ENCODE measurements at places on chromosomes 5 and 9.

GRCh38 chr9:107513464-107514100, 24.0 kb upstream of the KLF4 start:
- DNase-seq = no peak

DNA sequence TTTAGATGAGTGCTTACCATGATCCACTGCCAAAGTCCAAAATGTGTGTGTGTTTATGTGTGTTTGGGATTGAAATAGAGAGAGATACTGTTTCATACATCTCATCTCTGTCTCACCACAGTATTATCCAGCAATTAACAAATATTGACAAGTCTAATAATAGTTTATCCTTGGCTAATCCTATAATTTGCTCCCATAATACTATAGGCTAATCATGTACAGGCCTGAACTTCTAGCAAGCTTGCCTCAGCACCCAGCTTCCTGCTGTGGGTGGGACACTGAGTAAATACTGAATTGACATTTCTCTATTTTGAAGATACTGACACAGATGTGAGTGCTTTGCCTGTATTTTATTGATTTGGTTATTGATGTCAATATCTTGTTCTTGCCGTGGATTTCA, 35.3 kb upstream of the KCNV2 start:
- DNase-seq = no peak

- DNase-seq = no peak
Observed at GRCh38 chr5:26940994-26941393, 97.4 kb downstream of the CDH9 start.

DNA sequence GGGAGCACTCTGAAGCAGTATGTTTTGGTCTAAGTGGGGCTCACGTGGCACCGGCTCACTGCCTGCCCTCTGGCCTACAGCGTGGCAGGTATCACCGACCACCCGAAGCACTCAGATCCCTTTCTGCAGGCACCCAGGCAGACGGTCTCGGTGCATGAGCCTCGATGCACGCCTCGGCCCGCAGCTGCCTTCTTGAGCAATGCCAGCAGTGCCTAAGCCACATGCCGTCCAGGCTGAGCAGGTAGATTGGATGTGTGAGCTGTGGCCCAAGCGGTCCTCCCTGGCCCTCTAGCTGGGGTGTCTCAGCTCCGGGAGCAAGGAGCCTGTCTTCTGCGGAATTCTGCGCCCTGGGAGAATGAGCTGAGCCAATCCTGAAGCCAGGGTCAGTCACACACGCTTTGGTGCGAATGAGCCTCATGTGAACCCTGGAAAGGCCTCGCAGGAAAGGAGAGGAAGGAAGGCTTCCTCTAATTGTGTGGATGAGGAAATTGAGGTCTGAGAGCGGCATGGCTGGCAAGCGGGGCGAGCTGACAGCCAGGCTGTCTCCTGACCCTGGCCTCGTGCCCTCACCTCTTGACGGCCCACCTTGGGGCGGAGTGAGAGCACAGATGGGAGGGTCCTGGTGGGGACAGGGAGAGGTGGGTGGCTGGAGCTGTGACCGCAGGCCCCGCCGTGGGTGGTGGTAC, 14.4 kb downstream of the RXRA start:
- no peak for DNase-seq

GRCh38 chr9:23824830-23825591, 1.0 kb downstream of the ELAVL2 start:
- no peak for DNase-seq

DNA sequence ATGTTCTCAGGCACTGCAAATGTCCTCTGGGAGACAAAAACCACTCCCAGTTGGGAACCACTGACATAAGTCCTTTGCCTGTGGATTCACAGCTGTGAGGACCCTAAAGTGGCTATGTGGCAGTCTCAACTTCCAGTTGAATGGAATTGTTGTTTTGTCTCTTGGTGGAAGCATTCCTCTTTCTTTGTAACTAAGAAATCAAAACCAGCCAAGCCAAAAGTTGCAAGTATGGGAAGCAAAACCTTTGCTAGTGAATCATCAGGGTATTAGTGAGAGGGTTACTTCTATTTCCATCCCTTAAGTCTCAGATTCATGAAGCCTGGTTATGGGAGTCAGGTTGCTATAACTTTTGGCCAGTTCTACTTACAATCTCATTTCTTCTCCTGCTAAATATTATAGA, 49.8 kb upstream of the RPS23 start:
- no peak for DNase-seq

GRCh38 chr5:96280946-96281393, 152.1 kb downstream of the PCSK1 start:
- DNase-seq = no peak

DNA sequence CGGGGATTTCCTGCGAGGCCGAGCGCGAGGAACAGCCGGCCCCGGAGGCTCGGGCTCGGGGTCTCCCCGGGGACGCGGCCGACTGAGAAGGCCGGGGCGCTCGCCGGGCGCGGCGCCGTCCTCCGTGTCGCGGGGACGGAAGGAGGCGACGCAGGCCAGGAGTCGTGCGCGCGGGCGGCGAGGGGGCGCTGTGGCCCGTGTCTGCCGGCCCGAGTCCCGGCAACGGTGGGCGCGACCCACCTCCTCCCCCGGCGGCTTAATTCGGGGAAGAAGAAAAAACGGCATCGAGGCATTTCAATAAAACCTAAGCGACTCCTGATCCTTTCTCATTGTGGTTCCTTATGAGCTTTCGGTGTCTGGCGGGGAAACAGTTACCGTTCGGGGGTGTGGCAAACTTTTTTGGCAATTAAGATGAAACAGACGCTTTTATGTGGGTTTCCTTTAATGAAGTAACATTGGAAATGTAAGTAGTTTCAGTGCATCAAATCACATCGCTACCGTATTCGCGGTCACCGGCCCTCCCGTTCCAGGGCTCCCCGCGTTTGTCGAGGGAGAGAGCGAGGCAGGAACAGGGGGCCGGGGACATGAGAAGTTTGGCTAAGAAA, 3.7 kb upstream of the IRX2 start:
- no peak for DNase-seq

DNA sequence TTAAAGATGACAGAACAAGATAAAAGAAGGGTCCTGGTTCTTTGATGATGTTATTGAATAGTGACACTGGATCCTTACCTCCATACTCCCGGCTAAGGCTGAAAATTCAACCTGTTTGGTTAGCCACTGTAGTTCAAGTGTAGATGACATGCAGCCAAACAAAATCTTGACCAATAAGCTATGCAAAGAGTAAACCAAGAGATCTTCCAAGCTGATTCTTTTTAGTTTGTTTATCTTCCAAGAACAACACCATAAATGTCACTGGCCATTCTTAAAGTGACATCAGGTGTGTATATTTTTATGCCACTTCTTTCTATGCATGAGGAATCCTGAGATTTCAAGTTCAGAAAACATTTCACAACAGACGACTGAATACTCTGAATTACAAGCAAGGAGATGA, 141.5 kb upstream of the FST start:
- DNase-seq = no peak

DNA sequence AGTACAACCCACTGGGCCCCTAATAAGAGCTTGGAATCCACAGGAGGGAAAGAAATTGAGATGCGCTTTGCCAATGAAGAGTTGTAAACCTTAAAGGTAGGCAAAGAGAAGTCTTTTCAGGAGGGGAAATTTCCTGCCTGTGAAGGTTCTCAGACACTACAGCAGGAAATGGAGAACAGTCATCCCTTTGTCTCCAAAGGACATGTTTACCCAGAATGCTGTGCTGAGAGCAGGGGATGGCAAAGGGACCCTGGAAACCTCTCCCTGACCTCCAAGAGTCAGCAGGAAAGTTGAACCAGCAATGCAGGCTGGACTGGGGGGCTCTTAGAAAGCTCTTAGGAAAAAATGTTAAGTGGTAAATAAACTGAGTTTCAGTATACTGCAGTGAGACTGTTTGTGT, 103.2 kb downstream of the AK8 start:
- no peak for DNase-seq

DNA sequence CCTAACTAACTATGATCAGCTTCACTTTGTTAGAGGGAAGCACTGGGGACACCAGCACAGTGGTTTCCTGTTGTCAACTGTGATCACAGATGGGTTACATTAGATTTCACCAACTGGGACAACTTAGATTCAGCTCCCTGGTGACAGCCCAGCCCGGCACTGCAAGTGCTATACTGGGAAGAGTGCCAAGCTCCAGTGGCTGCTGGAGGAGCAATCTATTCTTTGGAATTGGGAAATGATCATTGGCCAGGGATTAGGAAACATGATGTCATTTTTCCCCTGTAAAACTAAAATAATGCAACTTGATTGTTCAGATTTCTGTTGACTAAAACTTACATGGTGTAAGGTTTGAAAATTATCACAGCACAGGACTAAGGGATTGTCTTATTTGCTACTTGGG, 33.2 kb downstream of the PTGR1 start:
- no peak for DNase-seq

GRCh38 chr9:94852373-94852772, 125.9 kb downstream of the AOPEP start:
- DNase-seq = no peak

DNA sequence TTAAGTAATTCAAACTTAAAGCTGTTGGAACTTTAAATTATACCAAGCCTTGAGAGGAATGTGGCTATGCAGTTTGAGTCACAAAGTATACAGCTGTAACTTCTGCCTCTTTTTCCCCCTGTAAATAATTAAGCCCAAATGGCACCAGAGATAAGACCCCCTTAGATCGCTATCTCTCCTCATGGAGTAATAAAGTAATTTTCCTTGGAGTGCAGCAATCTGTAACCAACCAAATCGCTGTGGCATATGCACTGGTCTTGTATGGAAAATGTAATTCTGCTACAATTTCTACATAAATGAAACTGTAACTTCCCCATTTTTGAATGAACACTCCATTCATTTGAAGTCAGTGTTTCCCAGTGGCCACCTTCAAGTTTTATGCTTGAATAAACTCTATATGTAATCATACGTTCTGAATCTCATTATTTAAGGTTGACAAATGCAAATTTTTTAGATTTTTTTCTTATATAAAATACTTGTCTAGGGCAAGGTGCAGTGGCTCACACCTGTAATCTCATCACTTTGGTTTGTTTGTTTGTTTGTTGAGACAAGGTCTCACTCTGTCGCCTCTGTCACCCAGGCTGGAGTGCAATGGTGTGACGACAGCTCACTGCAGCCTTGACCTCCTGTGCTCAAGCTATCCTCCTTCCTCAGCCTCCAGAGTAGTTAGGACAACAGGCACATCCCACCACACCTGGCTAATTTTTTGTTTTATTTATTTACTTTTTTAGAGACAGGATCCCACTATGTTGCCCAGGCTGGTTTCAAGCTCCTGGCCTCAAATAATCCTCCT, 12.3 kb downstream of the SUSD1 start:
- no peak for DNase-seq

DNA sequence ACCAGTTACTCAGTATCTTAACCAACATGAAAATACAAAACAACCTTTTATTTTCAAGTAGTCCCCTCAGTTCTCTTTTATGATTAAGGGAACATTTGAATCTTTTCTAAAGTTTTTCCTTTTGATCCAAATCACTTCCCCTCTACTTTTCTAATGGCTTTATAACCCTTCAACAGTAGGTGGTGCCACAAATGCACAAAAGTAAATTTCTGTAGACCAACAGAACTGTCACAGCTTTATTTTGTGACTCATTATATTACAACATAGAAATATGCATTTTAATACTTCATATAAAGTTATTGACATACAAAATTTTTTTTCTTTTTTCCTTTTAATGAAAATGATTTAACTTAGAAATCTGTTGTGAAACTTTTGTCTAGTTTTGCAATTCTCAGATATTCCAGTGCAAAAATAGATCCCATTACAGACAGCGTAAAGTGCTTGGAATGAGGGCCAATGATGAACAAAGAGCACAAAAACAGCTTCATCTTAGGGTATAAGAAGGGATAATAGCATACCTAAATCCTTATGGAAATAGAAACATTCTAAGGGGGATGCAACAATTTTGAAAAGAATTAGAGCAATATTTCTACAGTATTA, 17.0 kb downstream of the NIPSNAP3B start:
- DNase-seq = no peak

- DNase-seq = no peak
Observed at GRCh38 chr5:142253938-142254337, 70.9 kb downstream of the SPRY4 start.

DNA sequence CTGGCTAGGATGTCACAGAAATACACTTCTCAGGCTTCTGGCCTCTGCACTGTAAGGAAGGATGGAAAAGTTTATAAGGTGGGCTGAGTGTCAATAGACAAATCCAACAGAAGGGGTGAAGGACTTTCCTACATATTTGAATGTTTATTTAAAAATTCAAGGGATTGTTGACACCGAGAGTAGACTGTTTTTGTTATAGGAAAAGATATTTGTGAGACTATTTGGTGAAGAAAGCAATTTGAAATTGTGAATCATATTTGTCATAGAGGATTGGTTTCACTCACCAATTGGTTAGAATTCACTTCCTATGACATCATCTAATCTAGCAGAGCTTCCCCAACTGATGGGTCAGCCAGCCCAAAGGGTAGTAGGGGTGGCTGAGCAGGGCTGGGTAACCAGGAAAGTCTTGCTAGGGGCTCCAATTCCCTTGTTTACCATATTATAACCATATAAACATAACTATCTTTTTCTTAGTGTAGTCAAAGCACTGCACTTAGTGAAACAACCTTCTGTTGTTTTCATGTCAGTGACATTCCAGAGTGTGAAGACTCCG, 14.9 kb upstream of the MEGF10 start:
- DNase-seq = no peak

GRCh38 chr5:5350101-5350500, 72.4 kb upstream of the ICE1 start:
- DNase-seq = no peak

DNA sequence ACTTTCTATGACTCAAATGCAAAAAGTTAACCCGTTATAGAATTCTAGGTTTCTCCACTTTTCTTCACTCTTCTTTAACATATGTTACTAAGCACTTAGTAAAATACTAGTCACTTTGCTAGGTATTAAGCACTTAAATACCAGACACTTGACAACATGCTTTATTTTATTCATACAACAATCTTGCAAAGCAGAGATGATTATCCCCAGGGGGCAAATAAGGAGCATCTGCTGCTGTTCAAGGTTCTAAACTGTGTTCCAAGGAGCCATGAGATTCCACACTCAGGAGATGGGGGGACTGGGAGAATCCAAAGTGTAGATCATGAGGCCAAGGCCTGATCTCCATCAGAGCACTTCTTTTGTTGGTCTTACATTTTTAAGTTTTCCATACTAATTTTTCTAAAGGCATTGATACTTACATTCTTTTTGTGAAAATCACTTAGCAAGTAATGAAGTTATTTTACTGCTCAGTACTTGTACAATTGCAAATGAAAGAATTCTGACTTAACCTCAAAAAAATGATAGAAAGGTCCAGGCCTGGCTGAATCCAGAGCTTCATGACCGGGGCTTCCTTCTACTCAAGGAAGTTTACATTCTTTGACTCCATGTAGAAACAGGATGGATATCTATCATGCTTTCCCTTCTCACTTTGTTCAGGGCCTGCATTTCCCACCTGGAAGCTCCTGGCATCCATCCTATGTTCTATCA, 504.4 kb upstream of the WWC1 start:
- no peak for DNase-seq

DNA sequence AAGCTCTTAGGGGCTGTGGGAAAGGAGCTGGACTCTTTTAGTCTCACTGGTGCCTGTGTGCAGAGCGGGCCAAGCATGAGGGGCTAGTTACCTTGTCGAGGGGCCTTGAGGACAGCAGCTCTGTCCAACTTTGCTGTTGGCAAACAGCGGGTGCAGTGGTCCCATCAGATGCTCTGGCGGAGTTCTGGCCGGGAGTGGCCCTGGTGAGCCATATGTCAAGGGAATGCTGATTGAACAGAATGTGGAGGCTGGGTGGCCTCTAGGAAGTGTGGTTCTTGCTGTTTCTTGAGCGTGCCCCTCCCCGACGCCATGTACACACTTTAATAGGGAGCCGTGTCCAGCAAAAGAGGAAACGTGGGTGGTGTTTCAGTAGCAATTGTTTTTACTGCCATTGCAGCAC, 3.6 kb upstream of the ADAMTS2 start:
- no peak for DNase-seq

All from CD8-positive, alpha-beta T cell (primary cell).